NCI-H460 (cell line): ENCODE measurements at places on chromosomes 6 and 20.

GRCh38 chr6:33163540-33163939 lies 28.7 kb downstream of the COL11A2 start:
- DNase-seq, result no peak

- DNase-seq, result no peak
These were observed 79.9 kb downstream of the L3MBTL3 start for GRCh38 chr6:130098317-130098716.

- DNase-seq, result no peak
These were observed 71.2 kb upstream of the SGK1 start for GRCh38 chr6:134389129-134389528.

- DNase-seq, result no peak
These were observed 448.1 kb downstream of the KIF16B start for GRCh38 chr20:16124911-16125776.

DNA sequence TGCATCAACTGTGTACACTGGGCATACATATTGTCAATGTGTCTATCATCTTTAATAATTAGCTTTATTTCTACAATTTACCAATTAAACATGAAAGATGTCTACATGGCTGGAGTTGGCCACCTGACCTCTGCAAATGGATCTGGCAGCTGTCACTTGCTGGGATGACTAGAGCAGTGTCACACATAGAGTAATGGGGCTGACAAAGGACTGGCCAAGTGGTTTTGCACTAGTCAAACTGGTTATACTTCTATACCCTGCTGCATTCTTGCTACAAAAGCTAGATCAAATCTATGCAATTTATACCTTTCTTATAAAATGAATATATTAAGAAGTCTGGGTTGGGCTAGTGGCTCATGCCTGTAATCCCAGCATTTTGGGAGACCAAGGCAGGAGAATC lies 99.3 kb downstream of the SESN1 start:
- DNase-seq, result no peak

- no peak for DNase-seq
These were observed 155.1 kb downstream of the AIG1 start for GRCh38 chr6:143215771-143216170.

DNA sequence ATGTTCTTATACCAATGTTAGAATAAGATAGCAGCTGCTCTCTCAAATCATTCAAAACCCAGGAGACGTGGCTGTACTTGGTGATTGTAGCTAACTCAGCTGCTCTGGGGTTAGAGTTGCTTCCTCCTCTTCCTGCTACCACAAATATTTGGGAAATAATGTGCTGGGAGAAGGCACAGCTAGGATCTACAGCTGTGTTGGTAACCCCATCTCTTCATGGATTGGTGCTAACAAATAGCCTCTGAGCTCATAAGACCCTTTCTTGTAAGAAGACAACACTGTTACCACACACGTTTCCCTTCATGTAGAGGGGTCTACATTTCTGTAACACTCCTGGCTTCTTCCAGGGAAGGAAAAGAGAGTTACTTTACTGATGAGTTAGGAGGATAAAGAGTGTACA lies 911.0 kb upstream of the CITED2 start:
- DNase-seq, result no peak

- DNase-seq, result no peak
These were observed 4.0 kb downstream of the HSPA1B start for GRCh38 chr6:31831350-31832215.

GRCh38 chr20:51826372-51826771 lies 24.1 kb upstream of the SALL4 start:
- DNase-seq, result no peak

- peak; percentile 6 for DNase-seq
These were observed 57.4 kb downstream of the SYTL3 start for GRCh38 chr6:158707120-158707820.

DNA sequence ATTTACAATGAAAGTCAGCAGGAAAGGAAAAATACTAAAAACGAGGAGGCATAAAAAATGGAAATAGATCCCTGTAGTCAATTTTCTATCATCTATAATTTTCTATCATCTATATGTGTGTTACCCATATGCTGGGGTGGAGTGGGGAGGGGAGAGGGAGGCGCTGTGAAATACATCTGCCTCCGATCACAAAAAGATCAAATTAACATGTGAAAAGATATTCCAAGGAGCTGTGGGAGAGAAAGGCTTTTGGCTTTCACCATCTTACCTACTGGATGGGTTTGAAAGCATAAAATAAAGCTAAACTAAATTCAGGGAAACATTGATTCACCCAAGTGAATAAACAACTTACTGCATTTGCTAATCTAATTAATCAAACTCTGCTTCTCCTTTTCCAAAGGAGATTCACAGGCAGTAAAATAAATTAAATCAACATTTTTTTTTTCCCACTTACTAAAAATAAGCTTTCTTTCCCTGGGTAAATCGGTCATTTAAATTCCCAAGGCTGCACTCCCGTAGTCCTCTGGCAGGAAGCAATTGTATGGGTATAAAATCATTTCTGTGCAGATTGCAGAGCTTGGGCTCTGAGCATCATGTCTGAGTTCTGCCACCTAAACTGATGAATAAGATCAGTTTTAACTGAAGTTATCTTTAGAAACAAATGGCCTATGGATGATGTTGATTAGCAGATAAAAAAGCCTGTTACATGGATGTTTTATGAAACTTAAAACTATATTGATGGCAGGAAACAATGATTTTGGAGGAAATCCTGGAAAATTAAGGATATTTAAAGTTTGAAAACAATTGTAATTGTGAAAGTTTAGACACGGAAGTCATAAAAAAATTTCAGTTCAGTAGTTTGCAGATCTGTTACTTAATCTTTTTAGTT lies 147.9 kb downstream of the SOX4 start:
- no peak for DNase-seq

DNA sequence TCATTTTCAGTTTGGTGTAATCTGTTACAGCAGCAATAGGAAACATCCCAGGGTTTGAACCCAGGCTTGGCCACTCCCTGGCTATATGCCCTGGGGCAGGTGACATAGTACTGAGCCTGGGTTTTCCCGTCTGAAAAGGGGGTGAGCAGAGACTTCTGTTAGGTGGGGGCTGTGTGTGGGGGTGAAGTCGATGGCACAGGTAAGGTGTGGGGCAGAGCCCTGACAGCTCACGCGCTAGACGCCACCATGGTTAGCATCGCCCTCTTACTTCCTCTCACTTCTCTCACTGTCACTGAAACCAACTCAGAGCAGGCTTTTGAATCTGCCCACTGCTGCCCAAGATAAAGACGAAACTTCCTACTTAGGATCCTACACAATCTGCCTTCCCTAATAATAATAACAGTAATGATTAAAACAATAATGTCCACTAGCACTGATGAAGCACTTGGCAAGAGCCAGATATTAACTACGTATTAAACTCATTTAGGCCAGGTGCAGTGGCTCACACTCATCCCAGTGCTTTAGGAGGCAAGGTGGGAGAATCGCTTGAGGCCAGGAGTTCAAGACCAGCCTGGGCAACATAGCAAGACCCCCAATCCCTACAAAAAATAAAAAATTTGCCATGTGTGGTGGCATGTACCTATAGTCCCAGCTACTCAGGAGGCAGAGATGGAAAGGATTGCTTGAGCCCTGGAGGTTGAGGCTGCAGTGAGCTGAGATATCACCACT lies 117.9 kb upstream of the PTPN1 start:
- no peak for DNase-seq

GRCh38 chr20:63469713-63470101 lies 2.7 kb downstream of the KCNQ2 start:
- DNase-seq, result no peak

DNA sequence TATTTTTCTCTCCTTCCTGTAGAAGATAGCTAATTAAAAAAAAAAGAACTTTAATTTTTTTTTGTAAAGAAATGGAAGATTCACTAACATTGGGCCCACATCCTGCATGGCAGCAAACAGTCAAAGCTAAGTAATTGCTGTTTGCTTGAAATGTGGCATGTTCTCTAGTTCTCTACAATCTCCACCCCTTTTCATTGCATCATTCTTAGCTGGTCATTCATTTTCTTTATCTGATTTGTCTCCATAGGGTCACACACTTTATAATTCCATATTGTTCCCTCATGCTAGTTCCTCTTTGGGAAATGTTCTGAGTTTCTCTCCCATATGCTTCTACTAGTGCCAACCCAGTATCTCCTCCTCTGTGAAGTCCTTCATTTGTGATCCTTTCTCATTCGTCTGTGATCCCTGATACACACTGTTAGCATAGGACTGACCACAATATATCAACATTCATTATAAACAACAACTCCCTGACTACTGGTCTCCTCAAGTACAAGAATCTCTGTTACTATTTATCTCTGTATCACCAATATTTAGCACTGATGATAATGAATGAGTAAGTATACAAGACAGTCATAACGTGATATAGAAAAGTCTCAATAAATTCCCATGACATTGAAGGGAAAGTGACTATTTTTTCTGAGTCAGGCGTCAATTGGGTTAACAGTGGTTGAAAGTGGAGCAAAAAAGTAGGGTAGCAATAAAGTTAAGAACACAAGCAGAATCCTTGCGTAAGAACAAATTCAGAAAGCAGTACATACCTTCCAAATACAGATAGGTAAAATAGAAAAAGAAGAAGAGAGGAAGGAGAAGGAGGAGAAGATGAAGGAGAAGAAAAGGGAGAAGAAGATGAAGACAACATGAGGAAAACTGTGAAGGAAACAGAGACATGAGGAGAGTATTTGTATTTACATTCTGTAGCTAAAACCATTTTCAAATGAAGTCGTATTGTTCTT lies 33.2 kb upstream of the MYB start:
- DNase-seq, result no peak

- peak; percentile 13 for DNase-seq
These were observed 1.2 kb downstream of the PM20D2 start for GRCh38 chr6:89146718-89147700.

DNA sequence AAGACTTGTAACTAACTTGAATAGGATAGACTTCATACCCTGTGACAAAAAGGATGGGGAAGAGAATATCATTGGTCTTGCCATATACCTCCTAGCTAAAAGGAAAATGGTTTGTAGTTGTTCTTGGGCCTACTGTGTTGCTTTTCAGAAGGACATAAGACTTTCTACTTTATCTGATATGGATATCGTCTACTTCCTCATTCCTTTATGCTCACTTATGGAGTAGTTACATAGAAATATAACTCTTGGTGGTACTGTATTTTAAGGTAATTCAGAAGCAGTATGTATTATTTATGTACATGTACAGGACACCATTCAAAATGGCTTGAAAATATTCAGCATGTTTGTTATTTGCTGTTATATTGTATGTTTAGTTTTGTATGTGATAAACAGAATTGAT lies 8.0 kb downstream of the FAM217B start:
- DNase-seq, result no peak

DNA sequence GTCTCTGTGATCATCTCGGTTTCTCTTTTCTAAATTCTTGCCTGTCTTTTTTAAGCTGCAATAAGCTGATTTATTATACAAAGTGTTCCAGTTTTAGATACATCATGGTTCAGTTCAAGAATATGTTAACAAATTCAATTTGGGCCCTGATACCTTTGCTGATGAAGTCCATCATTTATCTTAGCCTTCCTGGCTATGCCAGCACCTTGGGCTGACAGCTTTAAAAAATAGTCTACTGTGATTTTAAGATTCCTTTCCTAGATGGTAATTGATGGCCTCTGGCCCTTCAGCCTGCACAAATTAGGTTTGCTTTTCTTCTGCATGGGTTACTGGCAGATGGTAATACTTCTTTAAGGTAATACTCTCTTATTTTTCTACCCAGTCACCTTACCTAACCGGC lies 7.1 kb upstream of the TMEM217 start:
- DNase-seq, result no peak

GRCh38 chr6:139135578-139136545 lies 982 bp downstream of the HECA start:
- DNase-seq, result no peak

DNA sequence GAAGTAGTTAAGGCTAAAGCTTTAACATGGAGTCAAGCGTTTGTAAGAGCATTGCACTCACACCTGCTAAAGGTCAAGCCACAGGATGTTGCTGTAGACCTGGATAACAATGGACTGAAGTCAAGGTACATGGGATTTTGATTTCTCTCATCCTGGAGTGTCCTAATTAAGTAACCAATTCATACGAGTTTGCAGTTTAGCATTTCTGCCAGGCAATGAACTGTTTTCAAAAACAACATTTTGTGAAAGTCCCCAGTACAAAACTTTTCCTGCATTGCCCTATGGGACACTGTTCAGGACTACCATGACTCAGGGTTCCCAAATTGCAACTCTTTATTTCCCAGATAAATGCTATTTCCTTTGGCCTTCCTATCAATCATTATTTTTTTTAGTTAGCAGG lies 17.4 kb upstream of the SIRPB1 start:
- no peak for DNase-seq

GRCh38 chr6:136517002-136517401 lies 33.2 kb downstream of the MAP7 start:
- no peak for DNase-seq

DNA sequence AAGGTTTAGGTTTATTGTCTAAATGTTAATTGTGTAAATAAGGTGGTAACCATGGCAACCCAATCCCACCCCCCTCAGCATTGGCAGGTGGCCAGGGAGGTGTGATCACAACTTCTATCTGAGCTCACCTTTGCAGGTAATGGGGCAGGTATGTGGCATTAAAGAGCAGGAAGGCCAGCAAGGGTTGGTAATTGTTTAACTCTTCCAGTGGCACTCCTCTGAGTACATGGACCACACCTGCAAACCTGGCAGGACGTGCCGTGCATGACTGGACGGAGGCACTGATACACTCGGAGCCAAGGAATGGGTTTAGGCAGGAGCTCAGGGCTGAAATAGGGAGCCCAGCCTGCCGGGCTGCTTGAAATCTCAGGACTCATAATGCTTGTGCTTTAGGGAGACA lies 107.0 kb upstream of the BMP2 start:
- no peak for DNase-seq

- no peak for DNase-seq
These were observed 139.0 kb downstream of the MAP3K4 start for GRCh38 chr6:161130541-161130940.

GRCh38 chr6:140049251-140049650 lies 674.8 kb upstream of the CITED2 start:
- DNase-seq, result no peak

- no peak for DNase-seq
These were observed 9.8 kb upstream of the NDUFAF4 start for GRCh38 chr6:96907498-96907897.

DNA sequence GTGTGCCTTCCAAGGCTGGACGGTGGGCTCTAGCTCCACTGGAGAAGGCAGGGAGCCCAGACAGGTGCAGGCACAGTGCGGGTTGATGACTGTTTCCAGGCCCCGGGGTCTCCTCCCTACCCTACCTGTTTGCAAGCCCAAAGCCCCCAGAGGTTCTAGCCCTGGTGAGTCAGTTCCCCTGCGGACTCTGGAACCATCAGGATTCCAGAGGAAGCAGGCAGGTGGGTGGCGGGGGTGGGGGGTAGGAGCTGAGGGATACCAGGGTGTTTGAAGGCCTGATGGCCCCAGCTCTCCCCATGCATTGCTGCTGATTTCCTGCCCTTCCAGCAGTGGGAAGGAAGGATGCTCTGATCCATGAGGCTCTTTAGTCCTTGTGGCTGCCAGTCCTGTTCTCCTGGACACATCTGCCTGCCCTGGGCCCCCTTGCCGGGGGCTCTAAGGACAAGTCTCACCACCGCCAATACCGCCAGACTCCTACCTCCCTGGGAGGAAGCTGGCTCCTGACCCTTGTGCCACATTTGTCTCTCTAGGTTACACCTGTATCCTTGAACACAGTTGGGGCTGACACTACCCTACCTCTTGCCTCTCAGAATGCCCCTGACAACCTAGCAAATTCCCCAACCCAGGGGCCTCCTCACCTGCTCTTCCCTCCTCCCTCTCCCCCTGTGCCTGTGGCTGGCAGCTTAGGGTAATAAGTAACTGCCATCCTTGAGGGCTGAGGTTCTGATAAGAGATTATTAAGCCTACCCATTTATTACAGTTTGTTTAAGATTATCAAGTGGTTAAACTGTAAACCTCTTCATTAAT lies 21.7 kb downstream of the KCNK5 start:
- DNase-seq, result no peak

GRCh38 chr20:48291896-48292295 lies 506.6 kb upstream of the SULF2 start:
- DNase-seq, result no peak
